ENCODE measurements at places on chromosomes 4 and X.

- no peaks in the 10 kb centered on the region for H3K27me3 ChIP-seq
- DNase-seq = no peak
- H3K4me3 ChIP-seq = no peak overlapping the region
- no peak overlapping the region for H3K27ac ChIP-seq
These were observed 38.7 kb upstream of the THOC2 start for GRCh38 chrX:123771449-123772064.

DNA sequence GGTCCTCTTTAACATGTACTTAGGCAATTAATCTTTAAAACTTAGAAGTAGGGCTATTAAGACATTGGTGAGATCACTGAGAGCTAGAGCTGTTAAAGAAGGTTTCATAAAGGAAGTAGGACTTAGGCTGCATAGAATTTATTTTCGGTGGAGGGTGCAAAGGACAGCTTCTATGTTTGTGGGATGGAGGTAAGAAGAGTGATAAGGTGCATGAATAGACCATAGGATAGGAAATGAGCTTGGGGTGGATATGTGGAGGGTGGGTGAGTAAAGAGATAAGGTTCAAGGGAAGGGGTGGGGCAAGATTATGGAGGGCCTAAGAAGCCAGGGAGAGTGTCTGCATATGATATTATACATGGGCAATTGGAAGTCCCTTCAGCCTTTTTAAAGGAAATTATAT, 15.9 kb downstream of the RTL9 start:
- no peaks in the 10 kb centered on the region for H3K36me3 ChIP-seq
- no peaks in the 10 kb centered on the region for H3K4me1 ChIP-seq
- no peak overlapping the region for H3K27ac ChIP-seq
- H3K4me3 ChIP-seq = no peak overlapping the region
- H3K27me3 ChIP-seq = no peaks in the 10 kb centered on the region

DNA sequence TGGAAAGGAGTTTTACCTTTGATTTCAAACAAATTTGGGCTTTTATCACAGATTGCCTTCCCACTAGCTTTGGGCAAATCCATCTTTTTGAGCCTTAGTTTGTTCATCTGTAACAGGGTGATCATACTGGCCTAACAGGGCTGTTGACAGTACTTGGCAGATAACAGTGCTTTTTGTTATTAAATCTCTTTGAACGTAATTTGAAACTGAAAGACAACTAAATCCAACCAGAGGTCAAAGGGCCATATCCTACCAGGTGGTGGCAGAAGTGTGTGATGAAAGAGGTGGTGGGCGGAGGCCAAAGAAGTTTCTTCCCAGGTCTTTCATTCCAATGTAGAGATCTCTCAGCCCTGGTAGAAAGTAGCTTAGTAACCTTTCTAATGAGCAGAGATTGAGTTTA, 35.2 kb upstream of the TADA2B start:
- no peak for DNase-seq
- H3K36me3 ChIP-seq = peaks cover 47% of the 10 kb centered on the region
- no peaks in the 10 kb centered on the region for H3K27me3 ChIP-seq
- H3K4me3 ChIP-seq = no peak overlapping the region

GRCh38 chr4:85571008-85571407, 96.1 kb downstream of the ARHGAP24 start:
- no peaks in the 10 kb centered on the region for H3K27me3 ChIP-seq
- DNase-seq = no peak
- no peaks in the 10 kb centered on the region for H3K4me1 ChIP-seq
- no peak overlapping the region for H3K27ac ChIP-seq
- H3K36me3 ChIP-seq = peaks cover 10% of the 10 kb centered on the region
- H3K4me3 ChIP-seq = no peak overlapping the region

- H3K27me3 ChIP-seq = no peaks in the 10 kb centered on the region
- no peak overlapping the region for H3K4me3 ChIP-seq
- no peak overlapping the region for H3K27ac ChIP-seq
These were observed 103.5 kb downstream of the RPA4 start for GRCh38 chrX:96987228-96987627.
